ENCODE measurements at places on chromosomes 16 and 17. TPM values are rescaled to one million over a fixed set of nuclear protein-coding genes. Genes with fewer than 3 reads are reported as not detected.

PDILT gene
- not detected for total RNA-seq

SEPTIN12 gene
- not detected for total RNA-seq

ARL5C gene
- not detected for total RNA-seq

YBX2 gene
- total RNA-seq = not detected

RTN4RL1 gene
- 0.34 TPM for total RNA-seq

AHSP gene
- total RNA-seq = not detected

FCSK gene
- total RNA-seq = 5.5 TPM

TMEM98 gene
- total RNA-seq = 139 TPM

PCGF2 gene
- total RNA-seq = 2.9 TPM

TCAP gene
- 0.30 TPM for total RNA-seq

TP53TG3D gene
- total RNA-seq = not detected

HCRT gene
- total RNA-seq = not detected

DYNLL2 gene
- total RNA-seq = 11.4 TPM

ABCC6 gene
- not detected for total RNA-seq

MTSS2 gene
- total RNA-seq = 75.5 TPM

KRTAP4-3 gene
- total RNA-seq = not detected

TSPOAP1 gene
- 2.7 TPM for total RNA-seq

OTOP3 gene
- total RNA-seq = not detected

SLC35G6 gene
- not detected for total RNA-seq

CBLN1 gene
- total RNA-seq = not detected

PDPK1 gene
- 13.1 TPM for total RNA-seq

GABARAPL2 gene
- 44.2 TPM for total RNA-seq

NEUROD2 gene
- not detected for total RNA-seq

MOSMO gene
- total RNA-seq = 16.9 TPM

DHRS7C gene
- total RNA-seq = not detected

CES5A gene
- not detected for total RNA-seq

HS3ST3B1 gene
- total RNA-seq = 16.3 TPM

SOCS1 gene
- 10.6 TPM for total RNA-seq

CTRB1 gene
- total RNA-seq = not detected

KRTAP16-1 gene
- total RNA-seq = not detected

KRT25 gene
- total RNA-seq = not detected

CASKIN2 gene
- 6.7 TPM for total RNA-seq

OR1A2 gene
- not detected for total RNA-seq

GCGR gene
- not detected for total RNA-seq

ASGR2 gene
- not detected for total RNA-seq

PLA2G15 gene
- 18.7 TPM for total RNA-seq

HOXB9 gene
- total RNA-seq = 0.15 TPM

KCNAB3 gene
- total RNA-seq = 1.2 TPM

C1QTNF8 gene
- not detected for total RNA-seq

ZG16 gene
- not detected for total RNA-seq

TLE7 gene
- total RNA-seq = not detected

Measured in bronchus fibroblast of lung (primary cell).